ENCODE measurements at places on chromosomes 6 and 20. TPM values are rescaled to one million over a fixed set of nuclear protein-coding genes. Genes with fewer than 3 reads are reported as not detected.

RGL2 gene
- total RNA-seq = 49.9 TPM

DNA sequence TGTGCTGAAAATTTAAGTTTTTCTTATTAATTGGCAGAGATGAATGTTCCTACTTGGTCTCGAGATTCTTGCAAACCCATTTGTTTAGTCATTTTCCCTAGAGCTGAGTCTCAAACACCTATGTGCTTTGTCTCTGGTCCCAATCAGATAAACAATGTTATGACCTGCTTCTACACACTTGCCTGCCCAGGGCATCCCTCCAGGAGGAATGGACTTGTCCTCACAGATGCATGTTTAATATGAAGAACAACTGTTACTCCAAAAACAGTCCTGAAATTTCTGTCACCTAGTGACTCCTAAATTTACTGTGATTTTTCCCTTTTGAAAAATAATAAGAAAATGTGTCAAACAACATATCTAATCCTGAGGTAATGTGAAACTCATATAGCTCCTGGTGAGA is 43.7 kb downstream of the HDGFL1 start:
- no peak for DNase-seq

CALHM4 gene
- not detected for total RNA-seq

DNA sequence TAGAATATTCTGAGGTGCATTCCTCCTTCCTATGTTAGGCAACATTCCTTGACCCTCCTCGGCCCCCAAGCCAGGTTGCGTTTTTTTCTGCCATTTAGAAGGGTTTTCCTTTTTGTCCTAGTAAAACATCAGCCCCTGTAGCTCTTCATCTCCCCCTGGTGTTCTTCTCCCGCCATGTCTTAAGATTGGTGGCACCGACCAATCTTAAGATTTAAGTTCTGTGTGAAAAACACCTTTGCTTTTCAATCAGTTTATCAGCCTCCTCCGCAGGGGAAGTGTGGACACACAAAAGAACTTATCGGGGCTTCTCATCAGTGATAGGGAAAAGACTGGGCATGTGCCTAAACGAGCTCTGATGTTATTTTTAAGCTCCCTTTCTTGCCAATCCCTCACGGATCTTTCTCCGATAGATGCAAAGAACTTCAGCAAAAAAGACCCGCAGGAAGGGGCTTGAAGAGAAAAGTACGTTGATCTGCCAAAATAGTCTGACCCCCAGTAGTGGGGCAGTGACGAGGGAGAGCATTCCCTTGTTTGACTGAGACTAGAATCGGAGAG is 719 bp upstream of the EDN1 start:
- peak; percentile 68 for DNase-seq

GRCh38 chr20:4006640-4007039 is 8.7 kb downstream of the RNF24 start:
- DNase-seq = no peak

DNA sequence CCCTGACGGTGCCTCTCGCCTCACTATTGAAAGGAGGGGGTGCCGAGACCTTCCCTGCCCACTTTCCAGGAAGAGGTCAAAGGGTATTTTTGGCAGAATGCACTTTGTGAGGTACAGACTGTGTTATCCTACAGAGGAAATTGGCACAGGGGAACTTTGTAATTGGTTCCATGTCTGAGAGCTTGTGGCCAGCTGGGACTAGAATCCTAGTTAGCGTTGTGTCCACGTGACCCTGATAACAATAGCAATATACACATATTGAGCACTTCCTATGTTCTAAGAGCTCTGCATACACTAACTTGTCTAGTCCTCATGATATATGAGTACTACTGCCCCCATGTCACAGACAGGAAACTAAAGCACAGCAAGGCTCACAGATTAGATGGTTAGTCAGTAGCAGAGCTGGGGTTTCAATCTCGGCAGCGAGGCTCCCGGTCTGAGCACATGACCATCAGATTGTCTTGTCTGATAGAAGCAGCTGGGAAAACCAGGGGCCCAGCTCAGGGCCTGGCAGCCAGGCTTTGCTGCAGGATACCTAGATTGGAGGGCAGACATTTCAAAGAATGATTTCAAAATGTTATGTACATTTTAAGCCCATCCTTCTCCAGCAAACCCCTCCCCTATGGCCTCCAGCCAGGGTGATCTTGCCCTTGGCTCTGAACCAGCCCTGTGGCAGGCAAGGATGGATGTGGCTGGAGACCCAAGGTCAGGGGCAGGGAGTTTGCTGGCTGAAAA is 1.4 kb downstream of the MAPK13 start:
- peak; percentile 78 for DNase-seq

- DNase-seq = no peak
These were observed 13.9 kb upstream of the ITPR3 start for GRCh38 chr6:33607126-33607783.

IL20RA gene
- total RNA-seq = not detected

DNA sequence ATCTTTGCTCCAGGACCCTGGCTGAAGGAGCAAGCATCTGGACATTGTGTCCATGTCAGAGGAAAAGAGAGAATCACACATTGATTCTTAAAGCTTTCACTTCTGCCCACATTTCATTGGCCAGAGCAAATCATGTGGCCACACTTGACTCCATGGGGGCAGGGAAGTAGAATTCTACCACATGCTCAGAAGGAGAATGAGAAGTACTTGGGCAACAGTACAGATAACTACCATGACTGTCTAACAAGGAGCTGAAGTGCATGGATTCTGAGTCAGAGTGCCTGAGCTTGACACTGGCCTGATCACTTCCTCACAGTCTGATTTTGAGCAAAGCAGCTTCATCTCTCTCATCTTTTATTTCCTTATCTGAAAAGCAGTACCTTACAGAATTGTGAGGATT is 38.6 kb downstream of the GHRH start:
- no peak for DNase-seq

DNA sequence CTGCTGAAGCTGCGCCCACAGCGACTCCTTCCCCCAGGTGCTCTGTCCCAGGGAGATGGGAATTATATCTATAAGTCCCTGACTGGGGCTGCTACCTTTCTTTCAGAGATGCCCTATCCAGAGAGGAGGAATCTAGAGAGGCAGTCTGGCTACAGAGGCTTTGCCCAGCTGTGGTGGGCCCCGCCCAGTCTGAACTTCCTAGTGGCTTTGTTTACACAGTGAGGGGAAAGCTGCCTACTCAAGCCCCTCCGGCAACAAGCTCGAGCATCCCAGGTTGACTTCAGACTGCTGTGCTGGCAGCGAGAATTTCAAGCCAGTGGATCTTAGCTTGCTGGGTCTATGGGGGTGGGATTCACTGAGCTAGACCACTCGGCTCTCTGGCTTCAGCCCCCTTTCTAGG is 152.5 kb upstream of the MAP3K7 start:
- DNase-seq = no peak

DNA sequence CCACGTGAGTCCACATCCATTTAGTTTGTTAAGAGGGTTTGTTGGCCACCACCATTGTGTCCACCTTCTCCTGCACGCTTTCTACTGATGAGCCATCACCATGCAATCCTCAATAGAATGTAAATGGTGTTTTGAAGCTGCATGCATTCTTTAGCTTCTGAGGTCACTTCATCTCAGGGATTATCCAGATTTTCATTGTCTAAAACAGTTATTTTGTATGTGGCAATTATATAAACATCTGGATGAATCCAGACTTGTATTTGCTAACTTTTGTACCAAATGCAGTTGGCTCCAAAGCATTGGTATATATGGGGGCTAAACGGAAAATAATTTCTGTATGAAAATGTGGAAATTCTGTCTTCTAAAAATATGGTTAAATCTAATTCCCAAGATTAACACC is 231.2 kb upstream of the ARID1B start:
- DNase-seq = no peak

SLC22A2 gene
- total RNA-seq = not detected

DNA sequence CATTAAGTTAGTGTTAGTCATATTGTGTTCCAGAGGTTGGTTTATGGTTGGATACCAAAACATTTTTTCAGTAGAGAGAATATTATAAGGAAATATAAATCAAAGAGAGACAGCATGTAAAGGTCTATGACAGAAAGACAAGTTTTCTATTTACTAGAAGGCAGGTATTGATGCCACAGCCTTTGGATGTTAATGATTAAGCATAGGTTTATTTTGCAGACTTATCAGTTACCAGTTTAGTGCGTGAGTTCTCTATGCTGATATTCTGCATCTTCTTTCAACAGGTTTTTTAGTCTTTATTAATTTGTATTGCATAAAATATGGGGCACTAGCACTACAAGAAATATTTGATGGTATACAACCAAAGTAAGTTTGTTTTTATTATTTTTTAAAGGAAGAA is 45.6 kb downstream of the CSE1L start:
- no peak for DNase-seq

COL12A1 gene
- not detected for total RNA-seq

DNA sequence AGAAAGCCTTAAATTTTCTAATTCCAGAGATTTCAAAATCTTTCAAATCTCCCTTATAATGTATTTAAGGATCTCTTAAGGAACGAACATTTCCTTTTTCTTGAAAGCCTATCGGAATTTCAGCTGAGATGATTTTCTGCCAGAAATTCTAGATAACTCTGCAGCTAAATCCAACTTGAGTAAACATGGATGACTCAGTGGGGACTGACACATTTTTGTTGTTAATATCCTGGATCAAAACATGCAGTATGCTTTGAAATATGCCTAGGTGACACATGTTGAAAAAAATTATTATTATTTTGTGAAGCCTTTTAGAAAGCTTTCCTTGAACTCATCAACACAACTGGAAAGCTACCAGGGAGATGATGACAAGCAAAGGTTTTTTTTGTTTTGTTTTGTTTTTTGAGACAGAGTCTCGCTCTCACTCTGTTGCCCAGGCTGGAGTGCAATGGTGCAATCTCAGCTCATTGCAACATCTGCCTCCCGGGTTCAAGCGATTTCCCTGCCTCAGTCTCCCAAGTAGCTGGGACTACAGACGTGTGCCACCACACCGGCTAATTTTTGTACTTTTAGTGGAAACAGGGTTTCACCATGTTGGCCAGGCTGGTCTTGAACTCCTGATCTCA is 140.1 kb upstream of the SNX9 start:
- DNase-seq = no peak

DNA sequence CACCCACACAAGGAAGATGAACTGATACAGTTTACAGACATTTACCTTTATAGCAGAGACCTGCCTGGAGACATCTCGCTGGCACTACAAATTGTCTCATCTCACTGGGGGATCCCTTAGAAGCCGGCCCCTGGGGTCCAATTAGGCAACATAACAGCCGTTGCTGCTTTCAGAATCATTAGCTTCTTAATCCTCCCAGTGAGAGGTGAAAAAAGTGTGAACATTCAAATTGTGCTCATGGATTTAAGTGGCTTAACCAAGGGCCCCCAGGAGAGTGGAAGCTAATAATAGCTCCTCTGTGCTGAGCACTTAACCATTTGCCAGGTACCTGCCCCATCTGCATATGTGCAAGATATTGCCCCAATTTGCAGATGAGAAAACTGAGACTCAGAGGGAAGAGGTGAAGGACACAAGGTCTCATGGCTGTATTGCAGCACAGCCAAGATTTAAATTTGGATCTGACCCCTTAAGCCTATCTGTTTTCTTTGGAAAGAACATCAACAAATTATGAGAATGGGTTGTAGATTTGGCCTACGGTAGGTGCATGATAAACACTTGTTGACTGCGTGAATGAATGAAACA is 101.0 kb downstream of the EYA2 start:
- no peak for DNase-seq

- DNase-seq = no peak
These were observed 237.6 kb upstream of the CDH4 start for GRCh38 chr20:61014491-61014890.

HLA-DPB1 gene
- 150 TPM for total RNA-seq

DNA sequence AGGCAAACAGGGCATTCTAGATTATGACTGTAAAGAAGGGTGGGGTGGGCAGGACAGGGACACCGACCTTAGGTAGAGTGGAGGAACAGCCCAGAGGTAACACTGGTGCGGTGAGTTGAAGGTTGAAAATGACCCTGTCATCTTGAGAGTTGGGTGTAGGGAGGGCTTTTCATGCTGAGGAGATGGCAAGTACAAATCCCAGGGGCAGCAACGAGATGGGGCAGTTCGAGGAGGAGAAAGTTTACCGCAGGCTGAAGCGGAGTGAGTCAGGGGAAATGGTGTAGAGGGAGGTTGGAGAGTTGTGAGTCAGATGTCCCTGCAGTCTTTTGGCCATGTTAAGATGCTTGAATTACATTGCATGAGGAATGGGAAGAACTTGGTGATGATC is 101.1 kb downstream of the HIVEP1 start:
- no peak for DNase-seq

SPATS1 gene
- total RNA-seq = not detected

- no peak for DNase-seq
These were observed 136.1 kb downstream of the EYA4 start for GRCh38 chr6:133377219-133377618.

DNA sequence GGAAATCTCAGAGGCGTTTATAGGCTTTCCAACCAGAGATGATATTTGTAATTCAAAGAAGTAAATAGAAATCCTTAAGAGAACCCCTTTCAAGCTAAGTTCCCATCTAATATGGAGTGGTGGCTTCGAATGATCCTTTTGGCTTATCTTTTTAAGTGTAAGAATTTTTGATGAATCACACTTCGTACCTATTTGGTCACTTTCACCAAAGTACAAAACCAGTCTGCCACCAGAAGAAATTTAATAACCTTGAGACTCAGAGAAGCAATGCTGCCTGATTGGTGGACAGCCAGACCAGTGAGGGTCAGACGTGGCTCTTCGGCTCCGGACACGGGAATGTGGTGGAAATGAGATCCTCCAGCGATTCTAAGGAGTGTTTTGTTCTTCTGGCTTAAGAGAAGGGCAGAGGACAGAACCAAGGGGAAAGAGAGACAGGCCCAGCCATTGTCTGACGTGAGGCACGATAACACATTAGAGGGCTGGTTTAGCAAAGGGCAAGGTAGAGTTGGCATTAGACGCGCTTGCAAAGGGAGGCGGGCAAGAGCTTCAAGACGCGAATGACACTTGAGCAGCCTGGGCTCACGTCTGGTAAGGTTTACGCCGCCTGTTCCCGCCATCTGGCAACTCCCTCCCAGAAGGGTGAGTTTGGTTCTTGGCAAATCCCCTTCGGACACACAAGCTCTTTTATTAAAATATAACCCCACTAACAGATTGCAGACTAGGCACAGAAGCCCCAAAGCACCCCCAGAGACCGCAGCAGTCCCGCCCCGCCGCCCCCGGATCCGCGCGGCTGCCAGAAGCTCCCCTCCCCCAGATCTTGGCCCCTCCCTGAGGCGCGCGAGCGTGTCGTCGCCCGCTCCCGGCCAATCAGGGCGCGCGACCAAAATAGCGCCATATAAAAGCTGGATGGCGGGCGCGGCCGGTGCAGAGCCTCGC is 50.0 kb upstream of the EZR start:
- no peak for DNase-seq

- no peak for DNase-seq
These were observed 32.2 kb downstream of the TSHZ2 start for GRCh38 chr20:53004267-53004813.

- no peak for DNase-seq
These were observed 54.9 kb downstream of the ZBTB9 start for GRCh38 chr6:33508935-33509926.

SCRT2 gene
- total RNA-seq = not detected

JAG1 gene
- total RNA-seq = 0.15 TPM

FKBP1C gene
- total RNA-seq = 0.68 TPM

DNA sequence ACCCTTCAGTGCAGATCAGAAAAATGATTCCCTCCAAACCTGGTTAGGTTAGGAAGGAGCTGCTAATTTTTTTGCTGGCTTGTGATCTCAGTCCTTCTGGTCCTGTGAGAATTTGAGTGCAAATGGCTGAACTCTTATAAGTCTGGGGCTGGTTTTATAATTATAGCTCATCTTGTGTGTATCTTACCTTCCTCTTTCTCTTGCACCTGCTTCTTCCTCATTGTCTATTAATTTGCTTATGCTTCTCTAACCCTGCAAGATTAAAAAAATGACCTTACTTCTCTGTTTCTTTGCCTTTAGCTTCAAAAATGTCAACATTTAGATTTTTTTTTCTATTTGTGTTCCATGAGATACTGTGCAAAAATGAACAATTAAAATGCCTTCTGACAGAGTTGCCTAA is 576.2 kb downstream of the DHX35 start:
- DNase-seq = no peak
